ENCODE measurements at places on chromosomes 12 and 14.

DNA sequence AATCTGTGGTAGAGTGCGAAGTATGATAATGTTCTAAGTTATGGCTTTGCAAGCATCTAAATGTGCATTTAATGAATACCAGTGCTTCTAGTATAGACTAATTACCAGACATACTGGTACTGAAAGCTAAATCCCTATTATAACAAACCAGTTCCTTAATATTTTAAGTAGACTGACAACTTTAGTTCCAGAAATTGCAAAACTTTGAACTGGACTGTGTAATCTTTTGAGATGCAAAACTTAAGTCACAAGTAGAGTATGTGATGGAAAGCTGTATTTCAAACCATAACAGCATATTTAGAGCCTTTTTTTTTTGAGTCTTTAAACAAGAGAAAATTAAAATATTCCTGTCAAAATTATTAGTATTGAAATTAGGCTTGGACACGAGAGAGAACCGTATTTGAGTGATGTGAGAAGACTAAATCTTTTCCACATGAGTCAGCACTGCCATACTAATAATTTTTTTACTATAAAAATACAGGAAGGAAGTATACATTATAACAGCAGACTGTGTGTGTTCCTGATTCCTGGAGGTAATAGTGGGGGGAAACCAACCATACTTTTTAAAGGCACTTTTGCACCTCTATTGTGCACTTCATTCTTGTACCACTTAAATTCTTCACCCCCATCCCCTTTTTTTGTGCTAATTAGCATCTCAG is 45.5 kb downstream of the PPM1A start:
- peak; percentile 28 for DNase-seq

GRCh38 chr12:132873724-132874123 is 13.7 kb downstream of the CHFR start:
- DNase-seq = no peak

DNA sequence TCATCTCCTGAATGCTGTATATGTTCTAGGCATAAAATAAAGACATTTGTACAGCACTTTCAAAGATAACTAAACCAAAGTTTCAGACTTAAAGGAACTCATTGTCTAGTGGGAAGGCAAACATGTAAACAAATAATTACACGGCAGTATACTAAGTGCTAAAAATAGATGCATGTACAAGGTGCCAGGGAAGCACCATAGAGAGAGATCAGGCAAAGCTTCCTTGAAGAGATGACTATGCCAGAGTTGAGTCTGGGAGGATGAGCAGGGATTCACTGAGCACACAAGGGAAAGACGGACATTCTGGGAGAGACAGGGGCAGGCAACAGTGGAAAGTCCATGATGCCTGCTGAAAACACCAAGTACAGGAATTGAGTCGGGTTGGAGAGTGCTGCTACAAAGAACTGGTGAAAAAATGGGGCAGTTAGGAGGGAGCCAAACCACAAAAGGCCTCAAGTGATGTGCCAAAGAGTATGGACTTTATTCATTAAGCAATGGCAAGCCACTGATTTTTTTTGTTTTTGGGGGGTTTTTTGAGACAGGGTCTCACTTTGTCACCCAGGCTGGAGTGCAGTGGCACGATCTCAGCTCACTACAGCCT is 26.8 kb downstream of the ANKS1B start:
- DNase-seq = no peak

DNA sequence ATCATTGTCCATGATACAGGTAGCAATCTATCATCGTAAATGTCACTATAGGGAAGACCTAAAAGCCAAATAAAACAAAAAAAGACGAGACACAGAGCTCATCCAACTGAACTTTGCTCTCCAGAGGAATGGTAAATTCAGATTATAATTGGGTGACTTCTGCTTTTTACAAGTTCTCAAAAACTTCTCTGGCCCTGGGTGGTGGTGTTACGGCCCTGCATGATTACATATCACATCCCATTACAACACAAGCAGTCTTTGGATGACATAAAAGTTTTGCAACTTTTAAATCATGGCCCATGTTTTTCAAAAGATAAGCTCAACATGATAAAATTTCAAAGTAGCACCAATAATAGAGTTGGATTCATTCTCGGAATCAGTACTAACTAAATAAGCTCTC is 299.6 kb downstream of the DIO2 start:
- DNase-seq = no peak

DNA sequence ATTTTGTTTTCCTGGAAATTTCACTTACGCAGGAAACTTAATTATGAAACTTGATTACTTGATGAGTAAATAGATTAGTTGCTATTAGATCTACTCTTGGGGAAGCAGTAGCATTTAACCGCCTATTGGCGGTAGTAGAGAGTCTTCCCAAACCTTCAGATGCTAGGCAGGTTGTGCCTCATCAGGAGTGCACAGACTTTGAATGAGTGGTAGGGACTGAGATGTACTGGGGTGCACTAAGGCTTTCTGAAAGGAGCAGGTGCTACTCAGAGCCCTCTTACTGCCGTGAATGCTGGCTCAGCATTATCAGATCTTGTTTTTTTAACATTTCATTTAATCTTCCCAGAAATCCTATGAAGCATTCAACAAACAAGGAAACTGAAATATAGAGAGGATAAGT is 7.7 kb downstream of the GATC start:
- DNase-seq = peak; percentile 31

DNA sequence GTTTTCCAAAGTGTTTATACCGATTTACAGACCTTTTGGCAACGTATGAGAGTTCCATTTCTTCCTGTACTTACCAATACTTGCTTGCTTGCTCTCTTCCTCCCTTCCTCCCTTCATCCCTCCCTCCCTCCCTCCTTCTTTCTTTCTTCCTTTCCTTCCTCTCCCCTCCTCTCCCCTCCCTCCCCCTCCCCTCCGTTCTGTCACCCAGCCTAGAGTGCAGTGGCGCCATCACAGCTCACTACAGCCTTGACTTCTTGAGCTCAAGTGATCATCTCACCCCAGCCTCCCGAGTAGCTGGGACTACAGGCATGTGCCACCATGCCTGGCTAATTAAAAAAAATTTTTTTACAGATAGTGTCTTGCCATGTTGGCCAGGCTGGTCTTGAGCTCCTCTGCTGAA is 40.4 kb downstream of the DIP2B start:
- DNase-seq = no peak

DNA sequence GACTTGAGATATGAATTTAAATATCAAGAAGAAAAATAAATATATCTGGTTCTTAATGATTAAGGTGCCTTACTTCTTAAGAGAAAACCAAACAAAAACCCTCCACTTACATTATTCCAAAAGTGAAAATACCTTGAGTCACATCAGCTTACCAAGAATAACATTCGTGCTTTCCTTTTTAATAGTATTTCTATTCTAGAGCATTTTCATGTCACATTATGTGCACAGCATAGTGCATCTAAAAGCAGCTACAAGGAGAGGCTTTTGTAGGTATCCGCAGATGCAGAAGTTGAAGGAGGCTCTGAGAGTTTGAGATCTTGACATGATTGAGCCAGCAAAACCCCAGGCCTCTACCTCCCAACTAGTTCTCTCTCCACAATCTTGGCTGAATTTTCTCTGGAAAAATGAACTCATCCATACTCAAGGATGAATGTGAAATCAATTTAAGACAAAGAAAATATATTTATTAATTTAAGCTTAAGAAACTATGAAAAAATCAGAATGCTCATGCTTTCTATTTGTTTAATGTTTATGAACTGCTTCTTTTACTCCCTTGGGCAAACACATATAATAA is 275.0 kb downstream of the AKAP6 start:
- DNase-seq = no peak

GRCh38 chr14:21668377-21668776 is 5.2 kb downstream of the OR4E1 start:
- peak; percentile 86 for DNase-seq

DNA sequence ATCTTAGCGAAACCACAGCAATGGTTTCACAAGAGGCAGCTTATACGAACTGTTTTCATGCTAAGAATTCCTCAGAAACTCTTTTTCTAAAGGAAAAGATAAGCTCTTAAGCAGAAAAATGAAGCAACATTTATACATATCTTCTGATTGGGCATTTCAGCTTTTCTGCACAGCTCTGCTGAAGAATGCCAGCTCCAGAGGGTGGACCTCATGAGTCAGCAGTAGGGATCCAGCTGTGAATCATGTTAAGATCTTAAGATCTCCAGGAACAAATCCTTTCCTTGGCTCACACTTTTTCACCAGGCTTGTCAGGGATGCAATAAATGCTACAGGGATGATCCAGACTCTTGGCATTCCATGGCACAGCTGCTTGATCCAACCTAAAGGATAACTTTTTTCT is 477.1 kb upstream of the CCDC196 start:
- peak; percentile 66 for DNase-seq

DNA sequence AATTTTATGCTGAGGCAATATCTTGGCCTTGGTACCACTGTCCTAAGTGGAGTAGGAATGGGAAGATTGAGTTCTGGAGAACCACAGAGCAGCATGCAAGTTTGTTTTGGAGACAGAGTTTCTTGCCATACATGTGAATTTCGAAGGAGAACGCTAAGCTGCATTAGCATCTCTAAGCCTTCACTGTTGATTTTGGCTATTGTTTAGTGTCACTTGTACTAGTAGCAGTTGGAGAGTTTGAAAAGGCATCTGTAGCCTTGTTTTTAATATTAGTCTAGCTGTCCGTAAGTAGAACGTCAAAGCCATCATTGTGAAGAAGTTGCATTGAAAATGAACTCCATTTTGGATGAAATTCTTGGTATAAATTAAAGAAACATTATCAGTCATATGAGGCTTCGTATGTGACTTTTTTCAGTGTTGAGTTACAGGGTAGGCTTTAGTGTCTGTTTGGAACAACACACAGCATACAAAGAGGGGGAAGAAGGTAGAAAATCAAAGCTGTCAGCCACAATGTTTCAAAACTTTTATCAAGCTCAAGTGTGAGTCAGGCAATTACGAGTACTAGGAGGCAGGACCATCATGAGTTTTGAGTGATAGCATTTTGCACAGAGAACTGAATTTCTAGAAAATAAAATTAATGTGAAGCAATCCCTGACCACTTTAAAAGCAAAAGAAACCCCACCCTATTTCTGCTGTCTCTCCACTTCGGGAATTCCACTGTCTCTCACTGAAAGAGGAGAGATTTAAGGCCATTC is 70.2 kb upstream of the NAV3 start:
- DNase-seq = peak; percentile 15

- no peak for DNase-seq
Measured at GRCh38 chr12:120284381-120284780, 7.3 kb downstream of the RNU4-2 start.

GRCh38 chr14:98130691-98131090 is 1141.3 kb downstream of the BCL11B start:
- no peak for DNase-seq

DNA sequence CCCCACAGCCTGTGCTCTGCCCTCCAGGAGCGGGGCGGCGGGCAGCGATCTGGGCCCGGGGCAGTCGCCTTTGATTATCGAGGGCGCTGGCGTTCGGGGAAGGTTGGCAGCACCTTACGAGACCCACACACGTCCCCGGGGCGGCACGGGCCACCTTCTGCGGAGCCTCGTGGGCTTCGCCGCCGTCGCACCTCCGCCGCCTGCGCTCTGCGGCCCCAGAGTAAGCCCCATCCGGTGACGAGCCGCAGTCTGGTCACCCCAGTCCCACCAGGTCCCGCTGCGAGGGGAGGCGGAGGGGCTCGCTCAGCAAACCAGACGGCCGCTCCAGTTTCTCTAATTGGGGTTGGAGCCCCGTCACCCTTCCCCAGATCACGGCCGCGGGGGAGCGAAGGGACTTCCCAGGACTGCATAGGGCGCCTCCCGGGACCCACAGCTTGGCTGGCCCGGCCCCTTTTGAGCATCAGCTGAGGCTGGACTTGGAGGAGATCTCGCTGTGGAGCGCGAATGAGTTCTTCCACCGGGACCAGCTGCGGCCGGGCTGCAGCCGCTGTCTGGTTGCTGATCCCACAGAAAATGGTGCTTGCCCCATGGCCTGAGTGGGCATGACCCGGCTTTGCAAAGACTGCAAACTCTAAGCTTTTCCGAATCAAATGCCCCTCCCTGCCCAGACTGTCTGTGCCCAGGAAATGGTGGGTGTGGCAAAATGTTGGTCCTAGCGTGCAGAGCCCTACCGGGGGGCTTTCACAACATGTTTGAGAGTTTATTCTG is 560 bp downstream of the LGALS3 start:
- DNase-seq = peak; percentile 89

GRCh38 chr12:5716201-5716600 is 228.9 kb downstream of the ANO2 start:
- DNase-seq = no peak

DNA sequence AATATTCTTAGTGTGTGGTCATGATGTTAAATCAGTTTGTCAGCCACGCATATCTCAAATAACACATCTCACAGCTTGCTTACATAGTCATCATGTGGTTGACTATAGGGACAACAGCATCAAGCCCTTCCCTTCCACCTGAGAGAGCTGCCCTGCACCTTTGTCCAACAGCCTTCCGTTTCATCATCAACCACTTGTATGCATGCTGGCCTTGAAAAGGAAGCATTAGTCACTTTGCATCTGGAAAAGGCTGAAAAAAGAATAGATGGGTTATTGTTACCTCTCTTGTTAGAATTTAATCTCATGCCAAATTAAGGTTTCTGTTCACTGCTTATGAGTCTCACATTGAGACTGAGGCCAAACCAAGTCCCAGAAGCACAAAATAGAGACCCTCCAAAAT is 1586.5 kb upstream of the SEL1L start:
- DNase-seq = peak; percentile 34

- peak; percentile 39 for DNase-seq
Measured at GRCh38 chr12:112904571-112904970, 2.2 kb upstream of the OAS1 start.

DNA sequence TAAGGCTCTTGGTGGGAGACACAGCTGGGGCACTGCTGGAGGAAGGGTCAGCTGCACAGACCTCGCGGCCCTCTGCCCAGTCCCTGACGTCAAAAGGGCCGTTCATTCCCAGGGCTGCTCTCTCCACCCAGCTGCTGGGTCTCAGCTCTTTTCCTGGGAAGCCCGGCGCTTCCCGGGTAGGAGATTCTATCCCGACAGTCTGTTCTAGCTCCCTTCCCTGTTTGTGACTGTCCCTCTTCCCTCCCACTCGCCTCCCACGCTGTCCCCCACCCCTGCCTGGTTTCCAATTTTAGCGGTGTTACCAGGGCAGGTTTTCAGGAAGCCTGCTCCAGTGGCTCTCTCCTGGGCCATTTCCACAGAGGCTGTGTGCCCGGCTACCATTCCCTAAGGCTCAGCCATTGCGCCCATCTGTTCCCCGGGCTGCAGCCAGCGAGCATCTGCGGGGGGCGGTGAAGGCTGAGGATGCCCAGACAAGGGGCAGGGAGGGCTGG is 186.6 kb downstream of the CACNA1C start:
- DNase-seq = no peak

DNA sequence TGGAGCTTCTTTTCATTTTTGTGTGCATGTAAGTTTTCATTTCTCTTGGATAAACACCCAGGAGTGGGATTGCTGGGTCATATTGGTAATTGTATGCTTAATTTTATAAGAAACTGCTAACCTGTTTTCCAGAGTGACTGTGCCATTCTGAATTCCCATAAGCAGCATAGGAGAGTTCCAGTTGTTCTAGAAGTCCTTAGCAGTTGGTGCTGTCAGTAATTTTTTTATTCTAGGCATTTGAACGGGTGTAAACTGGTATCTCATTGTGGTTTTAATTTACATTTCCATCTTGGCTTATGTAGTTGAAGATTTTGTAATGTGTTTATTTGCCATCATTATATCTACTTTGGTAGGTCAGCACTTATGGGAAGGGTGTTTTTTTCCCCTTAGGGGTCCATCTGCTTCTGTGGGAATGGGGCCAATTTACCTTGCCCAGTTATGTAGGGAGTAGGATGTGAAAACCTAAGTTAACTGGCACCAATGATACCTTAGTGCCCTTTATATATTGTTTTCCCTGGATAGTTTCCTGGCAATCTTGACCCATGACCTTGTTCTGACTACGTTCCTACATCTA is 202.9 kb downstream of the AKAP6 start:
- no peak for DNase-seq

All from iris pigment epithelial cell (primary cell).